ENCODE measurements at places on chromosomes 7 and 10. TPM values are rescaled to one million over a fixed set of nuclear protein-coding genes. Genes with fewer than 3 reads are reported as not detected.

DNA sequence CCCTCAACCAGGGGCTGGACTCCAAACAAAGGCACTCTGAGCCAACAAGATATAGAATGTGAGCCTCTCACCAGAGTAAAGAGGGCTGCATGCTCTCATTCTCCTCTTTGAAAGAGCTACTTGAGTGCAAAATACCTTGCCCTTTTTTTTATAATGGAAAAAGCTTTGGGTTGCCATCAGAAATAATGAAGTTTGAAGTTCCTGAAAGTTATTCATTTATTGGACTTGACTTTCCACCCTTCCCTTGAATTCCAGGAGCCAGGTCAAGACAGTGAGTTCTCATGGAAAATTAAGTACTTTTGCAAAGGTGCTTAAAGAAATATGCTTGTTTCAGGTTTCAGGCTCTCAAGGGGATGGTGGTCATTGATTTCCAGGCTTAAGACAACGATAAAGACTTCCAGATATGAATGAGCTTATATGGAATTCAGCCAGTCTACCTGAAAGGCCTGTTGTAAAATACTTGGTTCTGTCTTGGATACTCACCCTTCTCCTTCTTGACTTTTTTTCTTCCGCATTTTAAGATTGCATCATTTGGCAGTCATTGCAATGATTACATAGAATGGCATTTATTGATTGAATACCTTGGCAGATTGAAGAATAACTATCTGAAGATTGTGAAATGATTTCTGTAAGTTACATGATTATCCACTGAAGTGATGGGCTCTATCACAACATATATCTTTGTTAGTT is 696.4 kb downstream of the INHBA start:
- H3K36me3 ChIP-seq, result no peaks in the 10 kb centered on the region
- DNase-seq, result no peak
- H3K4me1 ChIP-seq, result peaks cover 30% of the 10 kb centered on the region
- H3K4me3 ChIP-seq, result no peak overlapping the region

DNA sequence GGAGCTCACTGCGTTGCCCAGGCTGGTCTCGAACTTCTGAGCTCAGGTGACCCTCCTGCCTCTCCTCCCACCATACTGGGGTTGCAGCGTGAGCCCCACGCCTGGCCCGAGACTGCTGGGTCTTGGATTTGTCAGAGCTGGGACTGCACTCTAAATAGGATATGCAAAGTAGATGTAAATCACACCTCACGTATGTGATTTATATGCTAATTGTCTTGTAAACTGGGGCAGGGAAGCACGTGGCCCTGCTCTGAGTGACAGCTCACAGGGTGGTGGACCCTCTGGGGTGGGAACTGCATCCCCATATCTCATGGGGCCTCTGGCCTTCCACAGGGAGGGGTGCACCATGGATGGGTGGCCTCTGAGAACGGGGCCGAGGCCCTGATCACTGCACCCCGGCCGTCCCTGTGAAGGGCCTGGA is 34.1 kb downstream of the GET4 start:
- H3K4me1 ChIP-seq, result peaks cover 3% of the 10 kb centered on the region
- H3K4me3 ChIP-seq, result no peak overlapping the region
- no peak overlapping the region for H3K27ac ChIP-seq
- DNase-seq, result no peak
- H3K36me3 ChIP-seq, result no peaks in the 10 kb centered on the region

DNA sequence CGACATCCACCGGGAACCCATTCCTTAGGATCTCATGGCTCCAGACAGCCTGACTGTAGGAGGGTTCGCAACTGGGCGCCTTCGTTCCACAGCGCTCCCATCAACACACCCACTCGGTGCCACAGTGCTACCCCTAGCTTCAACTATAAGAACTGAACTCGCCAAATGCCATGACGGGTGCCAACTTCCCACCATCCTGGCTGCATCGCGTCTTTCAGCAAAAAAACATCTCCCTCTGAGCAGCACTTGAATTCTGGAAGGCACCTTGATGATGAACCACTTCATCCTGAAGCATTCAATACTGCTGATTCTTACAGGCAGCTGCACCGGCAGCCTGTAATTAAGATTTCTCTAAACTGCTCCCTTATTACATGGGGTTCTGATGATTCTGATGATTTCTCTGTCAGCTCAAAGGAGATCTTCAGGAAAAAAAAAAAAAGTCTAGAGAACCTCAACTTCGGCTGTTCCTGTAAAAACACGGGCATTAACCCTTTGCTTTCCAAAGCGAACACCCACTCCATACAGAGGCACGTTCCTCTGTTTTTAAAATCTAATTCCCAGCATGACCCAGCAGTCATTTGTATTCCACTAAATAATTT is 1.3 kb downstream of the CYTH3 start:
- DNase-seq, result peak; percentile 53
- no peaks in the 10 kb centered on the region for H3K27me3 ChIP-seq
- peaks cover 59% of the 10 kb centered on the region for H3K4me1 ChIP-seq
- peak overlapping the region; percentile 86 for H3K27ac ChIP-seq
- peak overlapping the region; percentile 95 for H3K4me3 ChIP-seq

- no peak overlapping the region for H3K4me3 ChIP-seq
- peaks cover 15% of the 10 kb centered on the region for H3K36me3 ChIP-seq
- H3K27me3 ChIP-seq, result no peaks in the 10 kb centered on the region
- no peak for DNase-seq
Observed at GRCh38 chr10:92914478-92915325, 66.4 kb downstream of the EXOC6 start.

DNA sequence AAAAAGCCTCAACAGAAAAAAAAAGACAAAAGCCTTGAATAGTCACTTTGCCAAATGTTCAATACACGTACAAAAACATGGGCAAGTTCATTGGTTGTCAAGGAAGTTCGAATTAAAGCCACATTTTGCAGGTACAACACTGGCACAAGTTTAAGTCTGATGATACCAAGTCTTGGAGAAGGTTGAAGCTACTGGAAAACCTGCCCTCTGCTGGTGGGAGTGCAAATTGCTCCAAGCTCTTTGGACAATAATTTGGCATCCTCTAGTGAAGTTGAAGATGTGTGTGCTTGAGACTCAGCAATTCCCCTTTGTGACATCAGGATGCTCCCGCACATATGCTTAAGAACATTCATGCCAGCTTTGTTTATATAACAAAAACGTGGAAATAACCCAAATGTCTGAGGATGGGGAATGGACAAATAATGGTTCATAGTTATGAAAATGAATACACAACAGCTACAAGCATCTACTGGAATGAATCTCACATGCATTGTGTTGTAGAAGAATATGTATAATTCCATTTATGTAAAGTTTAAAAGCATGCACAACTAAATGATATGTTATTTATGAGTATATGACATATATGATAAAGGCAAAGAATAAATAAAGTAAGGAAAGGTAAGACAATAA is 120.0 kb upstream of the PLPP4 start:
- peaks cover 12% of the 10 kb centered on the region for H3K27me3 ChIP-seq
- no peaks in the 10 kb centered on the region for H3K36me3 ChIP-seq
- no peaks in the 10 kb centered on the region for H3K4me1 ChIP-seq
- H3K4me3 ChIP-seq, result no peak overlapping the region
- no peak overlapping the region for H3K27ac ChIP-seq

DNA sequence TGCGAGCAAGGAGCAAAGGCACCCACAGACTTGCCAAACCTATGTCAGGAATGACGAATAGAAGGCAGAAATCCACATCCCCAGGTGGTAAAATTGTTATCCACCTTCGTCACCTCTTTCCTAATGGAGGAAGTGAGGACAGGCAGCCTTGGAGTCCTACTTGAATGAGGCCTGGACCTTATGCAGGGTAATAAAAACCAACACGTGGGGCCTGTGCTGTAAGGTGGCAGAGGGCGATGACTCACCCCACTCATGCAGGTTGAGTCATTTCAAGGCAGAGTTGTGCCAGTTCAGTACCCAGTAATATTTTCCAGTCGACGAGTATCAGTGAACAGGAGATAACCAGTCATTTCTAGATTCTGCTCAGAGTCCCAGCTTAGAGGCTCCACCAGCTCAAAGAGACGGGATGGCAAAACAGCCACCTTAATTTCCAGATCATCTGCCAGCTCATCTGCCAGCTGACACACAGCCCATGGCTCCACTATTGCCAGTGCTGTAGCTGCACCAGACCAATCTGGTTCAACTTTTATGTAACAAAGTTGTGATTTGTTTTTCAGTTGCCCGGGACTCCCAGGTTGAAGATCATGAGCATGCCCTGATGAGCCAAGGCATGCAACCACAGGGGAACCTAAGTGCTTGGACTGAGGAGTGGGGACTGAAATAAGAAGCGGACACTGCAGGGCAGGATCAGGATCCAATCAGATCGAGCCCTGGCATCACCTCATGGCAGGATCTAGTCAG is 176.2 kb upstream of the ITGB1 start:
- no peak overlapping the region for H3K27ac ChIP-seq
- no peak overlapping the region for H3K4me3 ChIP-seq
- H3K4me1 ChIP-seq, result peaks cover 15% of the 10 kb centered on the region
- DNase-seq, result no peak
- no peaks in the 10 kb centered on the region for H3K36me3 ChIP-seq

DNA sequence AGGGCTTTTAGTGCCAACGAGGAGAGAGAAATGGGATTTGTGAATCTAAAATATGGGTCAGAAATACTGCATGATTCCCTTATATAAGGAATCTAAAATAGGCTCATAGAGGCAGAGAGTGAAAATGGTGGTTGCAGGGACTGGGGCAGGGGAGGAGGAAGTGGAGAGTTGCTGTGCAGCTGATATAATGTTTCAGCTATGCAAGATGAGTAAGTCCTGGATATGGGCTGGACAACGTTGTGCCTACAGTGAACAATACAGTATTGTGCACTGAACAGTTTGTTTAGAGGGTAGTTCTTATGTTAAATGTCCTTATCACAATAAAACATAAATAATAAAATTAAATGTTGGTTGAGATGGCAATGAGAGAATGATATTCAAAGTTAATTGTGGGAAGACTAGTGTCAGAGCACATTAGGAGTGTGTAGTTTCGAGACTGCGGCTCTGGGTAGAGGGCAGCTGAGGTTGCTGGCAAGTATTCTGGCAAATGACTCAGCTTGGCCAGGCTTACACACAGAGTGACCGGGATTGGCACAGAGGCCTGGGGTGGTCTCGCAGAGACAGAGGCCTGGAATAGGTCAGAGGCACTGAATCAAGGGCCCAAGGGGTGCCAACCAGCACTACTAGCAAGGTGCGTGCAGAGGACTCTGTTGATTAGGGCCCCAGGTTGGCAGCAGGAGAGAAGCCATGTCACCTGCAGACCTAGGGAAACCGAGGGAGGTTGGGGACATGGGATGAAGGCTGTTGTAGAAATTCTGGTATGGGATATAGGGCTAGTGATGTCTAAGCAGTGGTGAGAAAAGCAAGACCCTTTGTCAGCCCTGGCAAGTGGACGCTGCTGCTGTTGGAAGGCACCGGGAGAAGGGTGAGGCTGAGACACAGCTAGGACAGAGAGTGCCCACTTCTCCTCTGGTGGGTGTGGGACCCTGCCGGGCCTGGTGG is 2.8 kb upstream of the DEPP1 start:
- peaks cover 56% of the 10 kb centered on the region for H3K36me3 ChIP-seq
- DNase-seq, result no peak
- H3K4me1 ChIP-seq, result peaks cover 100% of the 10 kb centered on the region
- peak overlapping the region; percentile 24 for H3K4me3 ChIP-seq

DNA sequence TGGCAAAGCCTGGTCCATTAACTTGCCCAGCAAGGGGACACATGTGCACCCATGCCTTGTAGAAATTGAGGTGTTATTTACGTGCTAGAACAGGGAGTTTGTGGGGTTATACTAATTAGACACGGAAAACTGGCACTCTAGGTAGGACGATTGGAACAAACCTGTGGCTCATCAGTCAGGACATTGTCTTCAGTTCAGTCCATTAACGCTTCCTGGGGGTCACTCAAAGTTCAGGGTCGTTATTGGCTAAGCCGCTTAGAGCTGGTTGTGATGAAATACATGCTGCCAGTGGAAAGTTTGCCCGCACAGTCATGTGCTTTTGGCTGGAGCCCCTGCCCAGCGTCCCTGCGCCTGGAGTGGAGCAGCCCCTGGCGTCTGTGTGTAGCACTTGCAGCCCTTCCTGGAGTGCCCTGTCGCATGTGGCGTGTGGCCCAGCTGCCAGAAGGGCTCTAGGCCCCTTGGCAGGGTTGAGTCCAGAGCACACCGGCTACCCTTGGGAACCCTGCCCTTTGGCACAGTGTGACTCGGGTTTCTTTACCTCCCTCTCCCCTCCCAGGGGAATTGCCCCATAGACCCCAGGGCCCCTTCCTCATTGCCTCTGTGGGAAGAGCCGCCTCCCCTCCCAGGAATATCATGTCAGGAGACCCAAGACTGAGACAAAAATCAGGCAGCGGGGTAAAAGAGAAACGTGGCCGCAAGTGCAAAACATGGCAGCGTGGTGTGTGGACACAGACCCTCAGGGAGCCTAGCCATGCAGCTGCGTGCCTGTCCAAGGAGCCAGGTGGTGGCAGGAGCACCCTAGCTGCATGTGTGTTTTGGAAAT is 9.8 kb downstream of the ZNF775 start:
- peak overlapping the region; percentile 73 for H3K27ac ChIP-seq
- no peak overlapping the region for H3K4me3 ChIP-seq
- peaks cover 16% of the 10 kb centered on the region for H3K4me1 ChIP-seq

DNA sequence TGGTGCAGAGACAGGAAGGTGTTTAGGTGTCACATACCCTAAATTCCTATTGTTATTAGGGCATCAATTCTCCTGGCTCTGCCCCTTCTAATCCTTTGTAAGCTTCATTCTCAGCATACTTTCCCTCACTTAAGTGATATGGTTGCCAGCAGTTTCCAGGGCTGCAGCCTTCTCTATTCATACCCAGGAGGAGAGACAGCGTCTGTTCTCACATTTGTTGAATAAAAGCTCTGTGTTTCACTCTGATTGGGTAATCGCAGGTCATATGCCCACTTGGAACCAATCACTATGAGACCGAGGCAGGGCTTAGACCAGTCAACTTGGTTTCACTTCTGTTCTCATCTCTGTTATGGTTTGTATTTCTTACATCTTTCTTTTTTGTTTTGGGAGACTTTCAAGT is 109.6 kb upstream of the MTPN start:
- H3K36me3 ChIP-seq, result no peaks in the 10 kb centered on the region
- no peaks in the 10 kb centered on the region for H3K27me3 ChIP-seq
- peaks cover 12% of the 10 kb centered on the region for H3K4me1 ChIP-seq
- H3K27ac ChIP-seq, result peak overlapping the region; percentile 59
- no peak for DNase-seq

DNA sequence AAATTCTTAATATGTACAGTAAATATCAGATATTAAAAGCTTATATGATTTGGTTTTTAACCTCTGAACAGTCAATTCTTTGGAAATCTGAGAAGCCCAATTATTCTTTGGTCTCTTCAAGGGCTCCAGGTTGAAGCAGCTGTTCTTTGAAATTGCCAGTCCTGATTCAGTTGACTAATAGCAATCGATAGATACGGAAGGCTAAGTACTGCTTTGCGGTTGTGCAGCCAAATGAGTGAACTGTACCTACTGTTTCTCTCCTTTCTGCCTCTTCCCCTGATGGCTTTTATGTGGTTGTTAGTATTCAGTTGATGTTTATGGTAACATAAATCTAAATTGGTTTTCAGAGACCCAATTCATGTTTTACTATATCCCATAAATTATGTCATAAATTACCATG is 103.1 kb upstream of the RPA3 start:
- no peaks in the 10 kb centered on the region for H3K4me1 ChIP-seq
- no peaks in the 10 kb centered on the region for H3K36me3 ChIP-seq
- no peak for DNase-seq

GRCh38 chr10:48442090-48442808 is 135.8 kb downstream of the MAPK8 start:
- no peaks in the 10 kb centered on the region for H3K27me3 ChIP-seq
- no peak for DNase-seq
- no peaks in the 10 kb centered on the region for H3K36me3 ChIP-seq
- no peak overlapping the region for H3K4me3 ChIP-seq
- H3K27ac ChIP-seq, result no peak overlapping the region
- peaks cover 6% of the 10 kb centered on the region for H3K4me1 ChIP-seq

Gene DTX2
- 5.8 TPM for total RNA-seq

Gene UPK3BL1
- 14.5 TPM for total RNA-seq

Gene FAM25G
- total RNA-seq, result not detected

Gene NPM3
- 7.9 TPM for total RNA-seq

Gene GIMAP5
- total RNA-seq, result 10.7 TPM

Gene OR2A5
- not detected for total RNA-seq
